ENCODE measurements at places on chromosomes 5 and 9.
A peak's percentile ranks its signal among the peaks of the same experiment; 100 is the strongest.

DNA sequence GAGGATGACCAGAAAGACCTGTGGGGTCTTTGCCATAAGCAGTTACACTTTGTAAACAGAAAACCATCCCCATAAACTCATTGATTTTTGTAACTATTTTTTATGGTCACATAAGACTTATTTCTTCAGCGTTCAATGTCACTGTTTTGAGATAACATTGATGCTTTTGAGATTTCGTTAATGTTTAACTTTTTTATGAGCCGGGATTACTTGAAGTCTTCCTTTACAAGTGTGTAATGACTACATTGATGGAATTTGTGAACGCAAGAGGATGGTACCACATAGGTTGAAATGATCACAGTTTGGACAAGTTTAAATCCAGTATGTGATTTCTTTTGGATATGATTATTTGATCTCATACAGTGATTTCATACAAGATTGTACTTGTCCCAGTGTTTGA is 1.8 kb downstream of the SLC12A2 start:
- DNase-seq, result no peak

DNA sequence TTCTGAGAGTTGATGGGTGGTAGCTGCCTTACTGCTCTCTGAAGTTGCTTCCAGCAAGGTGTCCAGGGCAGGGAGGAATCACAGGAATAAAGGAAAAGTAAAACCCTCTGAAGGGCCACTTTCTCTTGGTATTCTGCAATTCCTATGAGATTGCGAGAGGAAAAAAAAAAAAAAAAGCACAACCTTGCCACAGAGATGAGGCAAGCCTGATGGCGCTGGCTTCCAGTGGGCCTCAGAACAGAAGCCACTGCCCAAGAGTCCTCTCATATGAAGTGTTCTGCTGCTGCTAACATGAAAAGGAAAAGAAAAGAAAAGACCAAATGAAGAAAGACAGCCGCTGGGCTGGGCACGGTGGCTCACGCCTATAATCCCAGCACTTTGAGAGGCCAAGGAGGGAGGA is 80.8 kb upstream of the IL17B start:
- DNase-seq, result no peak

DNA sequence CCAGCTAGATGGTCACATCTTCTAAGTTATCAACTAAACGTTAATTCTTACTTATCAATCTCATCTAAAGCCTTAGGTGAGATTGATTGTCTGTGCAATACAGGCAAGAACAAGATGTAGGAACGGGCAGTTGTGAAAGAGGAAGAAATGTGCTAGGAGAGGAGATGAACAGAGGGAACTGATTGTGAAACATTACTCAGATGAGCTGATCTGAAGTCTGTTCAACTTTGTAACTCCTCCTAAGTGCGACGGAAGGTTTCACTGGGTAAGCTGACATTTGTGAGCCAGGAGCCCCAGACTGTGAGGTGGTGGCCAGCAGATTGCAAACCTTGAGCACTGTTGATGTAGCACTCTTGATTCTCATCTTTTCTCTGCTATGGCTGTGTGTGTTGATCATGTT is 204.1 kb downstream of the CD180 start:
- no peak for DNase-seq

DNA sequence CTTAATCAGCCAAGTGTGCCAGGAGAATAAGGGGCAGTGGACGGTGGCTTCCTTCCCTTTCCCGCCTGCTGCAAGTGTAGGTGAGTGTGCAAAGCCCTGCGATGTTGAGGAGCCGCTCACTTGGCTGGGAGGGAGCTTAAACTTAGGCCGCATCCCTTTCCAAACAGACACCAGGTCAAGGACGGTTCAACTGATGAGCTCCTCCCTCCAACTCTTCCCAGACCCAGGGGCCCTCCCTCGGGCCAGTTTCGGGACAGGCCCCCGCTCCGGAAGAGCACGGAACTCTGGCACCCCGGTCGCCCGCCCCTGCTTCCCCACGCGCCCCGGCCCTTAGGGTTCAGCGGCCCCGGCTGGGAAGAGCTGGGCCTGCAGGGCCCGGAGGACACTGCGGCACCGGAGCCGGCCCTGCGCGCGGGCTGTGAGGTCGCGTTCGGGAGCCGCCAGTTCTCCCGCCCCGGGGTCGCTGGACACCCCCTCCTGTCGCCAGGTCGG is 481 bp downstream of the MRPL36 start:
- no peak for DNase-seq

- no peak for DNase-seq
Observed at GRCh38 chr5:60256546-60256945, 363.0 kb upstream of the PDE4D start.

GRCh38 chr9:117340422-117340821 is 74.4 kb downstream of the ASTN2 start:
- no peak for DNase-seq

DNA sequence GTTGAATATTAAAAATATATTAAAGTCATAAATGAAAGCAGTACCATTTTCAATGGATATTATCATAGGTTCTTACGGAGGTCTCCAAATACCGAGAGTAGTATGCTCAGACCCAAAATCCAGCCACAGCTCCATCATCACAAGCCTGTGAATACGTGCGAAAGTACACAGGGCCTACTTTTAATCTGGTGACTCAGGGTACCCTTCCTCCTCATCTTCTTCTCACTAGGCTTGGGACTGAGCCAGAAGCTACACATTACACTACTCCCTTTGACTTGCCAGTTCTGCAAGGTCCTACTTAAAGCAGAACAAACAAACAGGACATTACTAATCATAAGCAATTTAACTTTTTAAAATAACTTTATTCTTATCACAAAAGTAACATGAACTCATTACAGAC is 7.6 kb upstream of the RIC1 start:
- no peak for DNase-seq

DNA sequence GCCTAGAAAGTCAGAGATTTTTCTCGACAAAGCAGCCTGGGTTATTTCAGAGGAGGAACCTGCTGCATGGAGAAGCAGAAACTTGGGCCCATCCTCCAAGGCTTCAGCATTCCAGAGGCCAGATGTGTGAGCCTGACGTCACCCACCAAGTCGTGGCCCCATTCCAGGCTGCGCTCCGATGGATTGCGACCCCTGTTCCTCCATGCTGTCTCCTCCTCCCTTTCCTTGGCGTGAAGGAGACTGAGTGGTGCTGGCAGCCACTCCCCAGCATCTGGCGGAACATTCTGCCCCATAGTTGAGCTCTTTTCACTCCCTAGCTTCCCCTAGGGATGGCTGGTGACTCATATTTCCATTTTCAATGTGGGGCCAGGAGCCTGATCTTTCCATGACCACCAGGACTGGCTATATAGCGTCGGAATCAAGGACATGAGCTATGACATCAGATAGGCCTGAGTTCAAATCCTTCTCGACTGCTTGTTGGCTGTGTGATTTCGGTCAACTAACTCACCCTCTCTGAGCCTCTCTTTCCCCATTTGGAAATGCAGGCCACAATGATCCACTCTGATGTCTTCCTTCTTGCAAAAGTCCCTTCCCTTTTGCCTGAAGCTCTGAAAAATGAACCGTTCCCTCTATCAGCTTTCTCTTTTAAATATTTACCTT is 24.5 kb upstream of the DUSP1 start:
- DNase-seq, result peak; percentile 97

DNA sequence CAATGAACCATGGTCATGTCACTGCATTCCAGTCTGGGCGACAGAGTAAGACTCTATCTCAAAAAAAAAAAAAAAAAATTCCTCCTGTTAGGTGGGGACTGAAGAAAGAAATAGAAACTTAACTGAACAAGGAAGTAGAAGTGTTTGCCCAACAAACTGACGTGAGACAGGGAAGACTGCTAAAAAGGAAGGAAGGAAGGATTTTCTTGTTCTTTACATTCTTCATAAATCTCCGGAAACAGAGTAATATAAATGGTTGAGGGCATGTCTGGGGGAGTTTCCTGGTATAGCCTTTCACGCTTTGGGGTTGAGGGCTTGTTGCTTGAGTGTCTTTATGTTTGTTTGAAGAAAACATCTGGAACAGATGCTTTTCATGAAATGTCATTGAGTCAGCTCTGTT is 3.1 kb downstream of the TOR1B start:
- no peak for DNase-seq

DNA sequence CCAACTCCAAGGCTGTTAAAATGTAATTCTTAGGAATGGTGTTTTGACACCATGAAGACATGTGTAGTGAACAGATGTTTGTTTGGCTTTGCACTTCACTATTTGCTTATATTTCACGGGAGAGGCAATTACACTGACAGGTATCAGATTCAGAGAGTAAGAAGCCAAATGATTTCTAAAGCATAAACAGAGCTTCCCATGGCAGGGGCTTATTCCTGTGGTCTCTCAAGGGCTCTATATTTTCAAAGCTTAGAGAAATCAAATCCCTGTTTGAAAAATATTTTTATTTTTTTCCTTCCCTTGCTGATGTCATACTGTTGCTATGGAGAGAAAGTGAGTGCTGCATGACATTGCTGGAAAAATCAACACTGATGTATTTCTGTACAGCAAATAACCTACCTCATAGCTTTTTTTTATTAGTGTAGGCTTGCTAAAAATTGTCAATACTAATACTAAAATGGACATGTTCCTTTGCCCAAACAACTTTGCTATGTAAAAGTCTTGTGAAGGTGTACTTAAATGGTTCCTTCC is 161.4 kb downstream of the GIN1 start:
- no peak for DNase-seq

DNA sequence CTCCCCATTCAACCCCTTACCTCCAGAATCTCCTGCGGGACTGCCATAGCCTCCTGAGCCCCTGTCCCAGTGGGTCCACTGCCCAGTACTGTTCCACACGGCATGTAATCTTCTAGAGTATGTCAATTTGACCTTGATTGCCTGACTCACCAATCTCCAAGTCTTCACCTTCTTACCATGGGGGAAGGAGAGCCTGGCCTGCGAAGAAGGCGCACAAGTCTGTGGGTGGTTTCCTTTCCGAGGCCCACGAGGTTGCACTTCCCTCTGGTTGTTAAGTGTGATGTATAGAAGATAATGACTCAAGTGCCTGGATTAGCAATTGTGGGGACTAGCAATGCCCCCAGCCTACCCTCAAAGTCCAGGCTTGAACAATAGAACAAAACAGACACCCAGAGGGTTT is 8.1 kb upstream of the TENT4A start:
- DNase-seq, result no peak

- DNase-seq, result no peak
Observed at GRCh38 chr5:157540707-157541446, 34.7 kb downstream of the ADAM19 start.

DNA sequence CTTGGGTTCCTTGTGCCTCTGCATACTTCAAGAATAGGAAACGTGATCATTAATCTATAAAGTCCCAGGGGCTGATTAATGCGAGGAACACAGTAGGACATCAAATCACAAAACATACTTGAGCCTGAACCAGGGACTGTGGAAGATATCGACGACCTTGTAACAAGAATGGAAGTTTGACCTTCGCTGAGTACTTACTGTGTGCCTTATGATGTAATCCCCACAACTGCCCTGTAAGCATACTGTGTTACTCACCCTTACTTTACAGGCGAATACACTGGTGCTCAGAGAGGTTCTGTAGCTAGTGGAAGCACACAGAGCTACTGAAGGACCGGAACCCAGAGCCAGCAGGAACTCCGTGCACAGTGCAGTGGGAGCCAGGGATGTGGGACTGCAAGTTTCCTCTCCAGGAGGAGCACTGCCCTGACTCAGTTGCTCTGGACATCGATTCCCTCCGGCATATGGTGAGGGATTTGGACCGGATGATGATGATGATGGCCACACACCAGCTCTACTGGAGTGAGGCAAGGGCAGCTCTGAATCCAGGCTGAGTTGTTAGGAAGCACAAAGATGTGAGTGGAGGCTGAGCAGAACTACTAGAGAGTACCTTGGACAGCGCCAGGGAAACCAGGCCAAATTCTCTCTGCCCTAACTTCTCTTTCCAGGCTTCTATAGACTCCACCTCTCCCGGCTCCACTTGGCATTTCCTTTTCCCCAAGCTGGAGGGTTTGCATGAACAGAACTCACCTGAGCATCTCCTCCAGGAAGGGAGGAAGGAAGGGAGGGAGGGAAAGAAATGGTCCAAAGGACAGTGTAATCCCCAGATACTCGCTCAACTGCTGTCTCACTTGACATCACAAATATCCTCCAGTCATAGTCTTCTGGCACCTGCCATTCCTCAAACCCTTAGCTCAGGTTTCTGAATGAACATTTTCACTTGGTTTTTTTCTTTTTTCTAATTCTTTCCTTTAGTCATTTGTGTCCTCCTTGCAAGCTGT is 1.5 kb upstream of the GABBR2 start:
- DNase-seq, result peak; percentile 29

DNA sequence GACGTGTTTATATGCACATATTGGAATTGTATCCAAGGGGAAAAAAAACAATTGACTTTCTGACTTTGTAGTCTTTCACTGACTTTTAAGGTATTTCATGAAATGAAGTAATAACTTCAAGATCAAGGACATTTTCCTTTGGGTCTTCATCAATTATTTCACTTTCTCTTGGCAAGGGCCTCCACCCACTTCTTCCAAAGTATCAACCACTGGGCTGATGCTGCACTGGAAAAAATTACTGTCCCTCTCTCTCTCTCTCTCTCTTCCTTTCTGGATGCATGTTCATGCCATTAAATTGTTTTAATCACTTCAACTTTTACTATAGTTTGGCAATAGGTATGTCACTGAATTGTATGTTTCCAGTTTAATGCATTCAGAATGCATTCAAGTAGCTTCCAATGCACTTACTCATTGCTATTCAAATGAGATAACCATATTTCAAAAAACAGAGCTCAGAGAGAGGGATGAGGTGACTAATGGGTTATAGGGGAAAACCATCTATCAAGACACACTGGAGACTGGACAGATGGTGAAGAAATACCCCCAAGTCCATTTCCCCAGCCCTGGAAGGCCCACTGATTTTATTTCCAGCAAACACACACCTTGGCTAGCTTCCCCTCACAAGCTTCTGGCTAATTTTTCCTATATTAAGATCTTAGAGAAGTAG is 585.3 kb downstream of the EBF1 start:
- no peak for DNase-seq

DNA sequence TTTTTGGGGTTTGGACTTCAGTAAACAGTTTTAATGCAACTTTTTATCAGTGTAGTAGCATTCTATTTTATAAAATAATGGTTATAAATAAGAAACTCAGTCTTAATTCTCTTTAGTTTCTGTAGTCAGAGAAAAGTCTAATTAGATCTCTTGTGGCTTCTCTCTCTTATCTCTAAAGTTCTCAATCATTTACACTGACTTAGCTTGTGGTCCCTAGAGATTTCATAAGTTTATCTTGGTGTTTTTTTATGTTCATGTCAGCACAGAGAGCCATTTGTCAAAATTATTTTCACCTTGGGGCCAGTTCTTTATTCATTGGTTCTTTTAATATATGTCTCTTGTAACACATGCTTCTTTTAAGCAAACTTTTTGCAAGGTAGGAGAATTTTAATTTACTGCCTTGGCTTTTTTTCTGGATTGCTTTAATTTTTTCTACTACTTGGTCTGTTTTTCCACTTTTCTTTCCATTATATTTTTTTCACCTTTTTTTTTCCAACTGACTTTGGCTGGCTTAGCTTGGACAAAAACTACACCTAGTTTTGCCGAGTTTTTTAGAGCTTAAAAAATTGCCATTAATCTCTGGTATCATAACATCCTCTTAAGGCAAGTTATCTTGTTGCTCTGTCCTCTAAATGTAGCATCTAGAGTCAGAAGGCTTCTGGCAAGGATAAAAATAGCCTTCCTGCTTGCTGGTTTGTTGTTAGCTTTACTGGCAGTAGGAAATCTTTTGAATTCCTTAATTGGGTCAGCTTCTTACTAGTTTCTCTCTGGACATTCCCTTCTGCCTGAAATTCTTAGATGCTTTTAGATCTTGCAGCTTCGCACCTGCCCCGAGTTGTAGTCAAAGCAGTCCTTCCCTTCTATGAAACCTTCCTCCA is 35.3 kb downstream of the CPEB4 start:
- DNase-seq, result no peak

- peak; percentile 15 for DNase-seq
Observed at GRCh38 chr5:92641031-92641962, 939.7 kb downstream of the NR2F1-AS1 start.

- DNase-seq, result no peak
Observed at GRCh38 chr9:133717113-133718031, 20.8 kb downstream of the SARDH start.
